ENCODE measurements at places on chromosomes 4 and X. TPM values are rescaled to one million over a fixed set of nuclear protein-coding genes. Genes with fewer than 3 reads are reported as not detected.

DNA sequence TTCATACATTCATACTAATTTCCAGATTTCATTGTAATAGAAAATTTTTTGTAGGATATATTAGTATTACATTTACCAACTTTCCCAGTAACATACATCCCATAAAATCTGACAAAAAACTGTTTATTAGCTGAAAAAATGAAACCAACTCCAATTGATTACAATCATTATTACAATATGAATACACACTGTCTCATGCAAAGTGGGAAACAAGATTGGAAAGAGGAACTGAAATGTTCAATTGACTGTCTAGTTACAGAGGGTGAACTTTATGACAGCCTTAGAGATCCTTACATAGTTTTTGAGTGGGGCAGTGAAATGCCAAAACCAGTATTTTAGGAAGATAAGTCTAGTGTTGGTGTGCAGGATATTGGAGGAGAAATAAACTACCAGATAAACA, 2.3 kb upstream of the AMBN start:
- no peaks in the 10 kb centered on the region for H3K4me1 ChIP-seq
- no peak overlapping the region for H3K27ac ChIP-seq
- DNase-seq, result no peak

GRCh38 chr4:85475631-85476233, 782 bp downstream of the ARHGAP24 start:
- H3K4me1 ChIP-seq, result peaks cover 2% of the 10 kb centered on the region
- DNase-seq, result no peak
- no peaks in the 10 kb centered on the region for H3K36me3 ChIP-seq
- no peak overlapping the region for H3K4me3 ChIP-seq
- peaks cover 14% of the 10 kb centered on the region for H3K27me3 ChIP-seq
- no peak overlapping the region for H3K27ac ChIP-seq

DNA sequence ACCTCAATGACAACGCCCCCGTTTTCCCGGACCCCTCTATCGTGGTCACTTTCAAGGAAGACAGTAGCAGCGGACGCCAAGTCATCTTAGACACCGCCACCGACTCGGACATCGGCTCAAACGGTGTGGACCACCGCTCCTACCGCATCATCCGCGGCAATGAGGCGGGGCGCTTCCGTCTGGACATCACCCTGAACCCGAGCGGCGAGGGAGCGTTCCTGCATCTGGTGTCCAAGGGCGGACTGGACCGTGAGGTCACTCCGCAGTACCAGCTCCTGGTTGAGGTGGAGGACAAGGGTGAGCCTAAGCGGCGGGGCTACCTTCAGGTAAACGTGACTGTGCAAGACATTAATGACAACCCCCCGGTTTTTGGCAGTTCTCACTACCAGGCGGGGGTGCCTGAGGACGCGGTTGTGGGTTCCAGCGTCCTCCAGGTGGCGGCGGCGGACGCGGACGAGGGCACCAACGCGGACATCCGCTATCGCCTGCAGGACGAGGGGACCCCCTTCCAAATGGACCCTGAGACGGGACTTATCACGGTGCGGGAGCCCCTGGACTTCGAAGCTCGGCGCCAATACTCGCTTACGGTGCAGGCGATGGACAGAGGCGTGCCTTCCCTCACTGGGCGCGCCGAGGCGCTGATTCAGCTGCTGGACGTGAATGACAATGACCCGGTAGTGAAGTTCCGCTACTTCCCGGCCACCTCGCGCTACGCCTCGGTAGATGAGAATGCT, 2.2 kb downstream of the FAT4 start:
- H3K4me1 ChIP-seq, result peaks cover 35% of the 10 kb centered on the region
- no peak overlapping the region for H3K27ac ChIP-seq
- DNase-seq, result no peak
- peaks cover 47% of the 10 kb centered on the region for H3K27me3 ChIP-seq

DNA sequence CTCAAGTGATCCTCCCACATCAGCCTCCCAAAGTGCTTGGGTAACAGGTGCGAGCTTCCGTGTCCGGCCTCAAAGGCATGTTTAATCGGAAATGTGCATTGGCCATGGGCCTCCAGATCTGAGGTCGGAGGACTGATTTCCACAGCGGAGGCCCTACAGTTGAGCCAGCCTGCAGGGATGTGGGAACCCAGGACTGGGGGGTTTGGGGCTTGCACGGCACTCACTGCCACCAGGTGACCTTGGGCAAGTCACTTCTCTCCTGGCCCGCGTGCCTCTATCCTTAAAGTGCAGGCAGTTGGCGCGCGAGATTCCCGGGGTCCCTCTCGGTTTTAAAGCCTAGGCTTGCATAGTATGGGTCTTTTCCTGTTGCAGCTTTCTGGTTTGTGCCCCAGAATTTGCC, 18.3 kb upstream of the WFS1 start:
- H3K27ac ChIP-seq, result no peak overlapping the region
- no peak for DNase-seq
- peaks cover 5% of the 10 kb centered on the region for H3K4me1 ChIP-seq
- no peaks in the 10 kb centered on the region for H3K36me3 ChIP-seq
- H3K4me3 ChIP-seq, result no peak overlapping the region

- H3K4me3 ChIP-seq, result no peak overlapping the region
- no peak overlapping the region for H3K27ac ChIP-seq
- H3K36me3 ChIP-seq, result peaks cover 42% of the 10 kb centered on the region
- peaks cover 14% of the 10 kb centered on the region for H3K4me1 ChIP-seq
- no peak for DNase-seq
Measured at GRCh38 chr4:53436251-53436650, 58.8 kb downstream of the FIP1L1 start.

DNA sequence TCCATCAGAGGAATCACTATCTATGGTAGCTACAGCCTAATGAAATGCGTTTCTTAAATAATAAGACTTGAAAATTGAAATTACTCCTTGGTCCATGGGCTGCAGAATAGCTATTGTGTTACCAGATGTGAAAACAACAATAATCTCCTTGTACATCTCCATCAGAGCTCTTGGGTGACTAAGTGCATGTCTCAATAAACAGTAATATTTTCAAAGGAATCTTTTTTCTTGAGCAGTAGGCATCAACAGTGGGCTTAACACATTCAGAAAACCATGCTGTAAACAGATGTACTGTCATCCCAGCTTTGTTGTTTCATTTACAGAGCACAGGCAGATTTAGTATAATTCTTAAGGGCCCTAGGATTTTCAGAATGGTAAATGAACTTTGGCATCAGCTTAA, 67.3 kb downstream of the GLUD2 start:
- H3K4me3 ChIP-seq, result no peak overlapping the region
- no peaks in the 10 kb centered on the region for H3K4me1 ChIP-seq
- no peaks in the 10 kb centered on the region for H3K27me3 ChIP-seq
- no peak for DNase-seq
- H3K27ac ChIP-seq, result no peak overlapping the region

KLHL13 gene
- total RNA-seq, result not detected

ABCE1 gene
- total RNA-seq, result 63.3 TPM

GRCh38 chr4:1600811-1601532, 83.1 kb downstream of the FAM53A start:
- peaks cover 12% of the 10 kb centered on the region for H3K4me1 ChIP-seq
- H3K27me3 ChIP-seq, result no peaks in the 10 kb centered on the region
- no peak overlapping the region for H3K27ac ChIP-seq
- no peaks in the 10 kb centered on the region for H3K36me3 ChIP-seq
- H3K4me3 ChIP-seq, result no peak overlapping the region

MYL5 gene
- 14.0 TPM for total RNA-seq

DNA sequence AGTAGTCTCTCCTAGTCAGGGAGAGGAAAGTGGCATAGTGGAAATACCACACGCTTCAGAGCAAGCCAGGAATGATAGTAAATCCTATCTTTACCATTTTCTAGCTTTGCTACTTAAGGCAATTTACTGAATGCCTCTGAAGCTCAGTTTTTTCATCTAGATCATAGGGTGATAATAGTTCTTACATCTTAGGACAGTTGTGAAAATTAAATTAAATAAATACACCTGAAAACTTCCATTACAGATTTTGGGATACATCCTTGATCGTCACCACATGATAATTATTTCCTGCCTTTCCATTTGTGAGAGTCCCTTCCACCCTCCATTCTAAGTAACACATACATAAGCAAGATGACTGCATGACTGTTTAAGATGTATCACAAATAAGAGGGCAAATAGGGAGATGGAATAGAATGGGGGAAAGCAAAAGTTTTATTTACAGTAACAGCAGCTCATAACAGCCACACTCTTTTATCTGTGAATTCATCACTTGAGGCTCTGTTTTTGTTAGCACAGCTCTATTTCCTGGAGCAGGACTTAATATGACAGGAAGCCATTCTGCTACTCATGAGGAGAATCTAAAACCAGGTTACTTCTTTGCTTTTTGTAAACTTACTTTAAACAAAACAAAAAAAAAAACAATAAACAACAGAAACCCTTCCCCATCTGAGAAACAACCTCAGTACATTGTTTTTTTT, 13.4 kb downstream of the P2RY10 start:
- H3K4me1 ChIP-seq, result peaks cover 71% of the 10 kb centered on the region
- H3K27ac ChIP-seq, result peak overlapping the region; percentile 56
- no peaks in the 10 kb centered on the region for H3K27me3 ChIP-seq
- no peak overlapping the region for H3K4me3 ChIP-seq
- peaks cover 84% of the 10 kb centered on the region for H3K36me3 ChIP-seq

BEND2 gene
- total RNA-seq, result not detected

TRIML1 gene
- total RNA-seq, result not detected

DNA sequence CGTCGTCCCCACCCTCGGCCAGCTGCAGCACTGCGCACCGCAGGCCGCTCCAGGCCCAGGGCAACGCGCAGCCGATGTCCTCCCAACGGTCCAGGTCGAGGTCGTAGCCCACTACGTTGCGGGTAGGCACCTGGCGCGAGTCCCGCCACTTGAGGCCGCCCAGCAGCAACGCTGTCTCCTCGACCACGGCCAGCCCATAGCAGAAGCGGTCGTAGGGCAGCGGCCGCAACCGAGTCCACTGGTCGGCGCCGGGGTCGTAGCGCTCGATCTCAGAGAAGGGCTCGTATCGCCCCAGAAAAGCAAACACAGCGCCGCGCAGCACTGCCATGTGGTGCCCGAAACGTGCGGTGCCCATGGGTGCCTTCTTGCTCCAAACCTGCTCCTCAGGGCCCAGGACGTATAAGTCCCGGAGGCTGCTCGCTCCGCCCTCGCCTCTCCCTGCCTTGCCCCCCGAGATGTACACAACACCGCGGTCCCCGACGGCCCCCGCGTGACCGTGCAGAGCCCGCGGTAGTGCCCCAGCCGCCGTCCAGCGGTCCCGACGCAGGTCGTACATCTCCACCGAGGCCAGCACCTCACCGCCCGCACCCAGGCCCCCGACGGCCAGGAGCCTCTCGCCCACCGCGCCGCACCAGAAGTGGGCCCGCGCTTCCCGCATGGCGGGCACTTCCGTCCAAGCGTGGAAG, 2.1 kb downstream of the KLHL34 start:
- H3K4me1 ChIP-seq, result peaks cover 4% of the 10 kb centered on the region
- peaks cover 2% of the 10 kb centered on the region for H3K36me3 ChIP-seq
- no peak overlapping the region for H3K27ac ChIP-seq
- no peak for DNase-seq
- H3K27me3 ChIP-seq, result peaks cover 6% of the 10 kb centered on the region

DNA sequence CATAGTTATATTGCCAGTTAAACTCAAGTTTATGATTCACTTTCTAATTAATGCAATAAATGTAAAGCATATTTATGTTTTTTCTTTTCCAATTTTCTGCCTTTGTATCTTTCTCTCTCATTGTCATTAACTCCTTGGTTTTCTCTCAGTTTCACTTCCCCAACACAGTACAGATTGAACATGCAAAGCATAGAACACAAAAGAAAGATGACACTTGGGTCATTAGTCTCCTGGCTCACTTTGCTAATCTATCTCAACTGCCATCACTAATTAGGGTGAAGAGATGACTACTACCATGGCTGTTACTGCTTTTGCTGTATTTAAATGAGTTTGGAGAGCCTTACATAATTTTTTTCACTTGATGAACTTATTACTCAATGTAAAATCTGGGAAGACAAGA, 12.3 kb upstream of the NAA11 start:
- no peak overlapping the region for H3K27ac ChIP-seq
- H3K36me3 ChIP-seq, result no peaks in the 10 kb centered on the region
- H3K27me3 ChIP-seq, result no peaks in the 10 kb centered on the region

All from activated CD4-positive, alpha-beta memory T cell treated with anti-CD3 and anti-CD28 coated beads, Interleukin-2, amount 10 ng/mL, durations not matched to agents 7 days and 5 days (primary cell).